ENCODE measurements at places on chromosomes 7 and 10. TPM values are rescaled to one million over a fixed set of nuclear protein-coding genes. Genes with fewer than 3 reads are reported as not detected.

Gene CDNF
- 1.3 TPM for total RNA-seq

Gene ABLIM1
- 30.3 TPM for total RNA-seq

Gene EN2
- total RNA-seq, result 0.99 TPM

Gene HTR5A
- not detected for total RNA-seq

Gene LGI1
- not detected for total RNA-seq

Gene SMC3
- total RNA-seq, result 57.1 TPM

Gene PTCD1
- total RNA-seq, result 7.3 TPM

Gene NOLC1
- total RNA-seq, result 166 TPM

Gene LBX1
- not detected for total RNA-seq

Gene TEX47
- total RNA-seq, result not detected

Gene PPP1R3A
- total RNA-seq, result not detected

Gene KAZALD1
- 3.0 TPM for total RNA-seq

Gene TSPAN13
- 17.6 TPM for total RNA-seq

Gene FAM25A
- not detected for total RNA-seq

Gene AZGP1
- not detected for total RNA-seq

Gene NRAP
- not detected for total RNA-seq

Gene POT1
- total RNA-seq, result 15.5 TPM

Gene GHRHR
- not detected for total RNA-seq

Gene MYL10
- not detected for total RNA-seq

Gene HMX2
- not detected for total RNA-seq

Gene OR2A12
- total RNA-seq, result not detected

Gene TMEM229A
- total RNA-seq, result not detected

Gene GFRA1
- total RNA-seq, result 10.0 TPM

Gene PTF1A
- total RNA-seq, result not detected

Gene SLC26A5
- total RNA-seq, result not detected

Gene KIAA1549
- total RNA-seq, result 6.2 TPM

Gene PDE1C
- total RNA-seq, result 3.8 TPM

Gene HOXA6
- 1.5 TPM for total RNA-seq

Gene OR6B1
- not detected for total RNA-seq

Gene SAP25
- 0.39 TPM for total RNA-seq
